Activated CD8-positive, alpha-beta memory T cell treated with anti-CD3 and anti-CD28 coated beads for 1 hour (primary cell): ENCODE measurements at places on chromosomes 5 and 9.
A peak's percentile ranks its signal among the peaks of the same experiment; 100 is the strongest.

- DNase-seq: no peak
Observed at GRCh38 chr9:133113163-133113948, 7.7 kb downstream of the RALGDS start.

DNA sequence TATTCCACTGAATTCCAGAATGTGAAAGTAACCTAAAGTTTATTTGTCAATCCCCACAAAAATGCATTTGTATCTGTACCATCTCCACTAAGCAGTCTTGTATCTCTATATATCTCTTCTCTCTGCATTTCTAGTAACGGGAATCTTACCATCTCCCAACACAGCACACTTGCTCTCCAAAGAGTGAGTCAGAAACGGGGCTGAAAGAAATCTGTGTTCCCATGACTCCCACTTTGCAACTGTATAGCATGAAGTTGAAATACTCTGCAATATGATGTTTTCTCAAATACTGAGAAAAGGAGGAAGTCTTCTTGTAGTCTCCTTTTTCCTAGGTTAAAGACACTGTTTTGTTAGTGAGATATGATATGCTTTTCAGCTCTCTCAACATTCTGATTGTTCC is 848.8 kb upstream of the ACO1 start:
- no peak for DNase-seq

DNA sequence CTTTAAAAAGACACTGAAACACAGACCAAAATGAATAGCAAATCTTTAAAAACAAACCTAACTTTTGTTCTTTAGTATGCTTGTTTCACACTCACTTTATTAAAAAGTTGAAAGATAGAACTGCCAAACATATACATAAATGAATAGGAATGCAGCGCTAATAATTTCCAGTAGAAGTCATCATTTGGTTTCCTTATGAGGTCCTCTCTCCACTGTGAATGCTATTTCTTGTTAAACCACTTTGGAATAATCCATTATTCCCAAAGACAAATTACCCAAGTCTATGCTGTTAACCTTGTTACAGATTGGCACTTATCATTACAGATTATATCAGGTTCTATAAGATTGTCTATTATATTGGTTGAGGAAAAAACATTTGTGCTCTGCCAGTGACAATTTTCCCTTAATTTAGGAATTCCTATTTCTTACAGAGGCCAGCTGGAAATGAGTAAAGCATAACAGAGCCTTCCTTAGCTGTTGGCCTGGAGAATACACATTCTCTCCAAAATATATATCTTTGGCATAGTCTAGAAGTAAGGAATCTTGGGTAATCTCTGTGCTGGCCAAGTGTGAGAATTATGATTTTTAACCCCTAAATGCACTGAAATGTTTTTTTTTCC is 29.3 kb upstream of the MINAR2 start:
- DNase-seq: no peak

DNA sequence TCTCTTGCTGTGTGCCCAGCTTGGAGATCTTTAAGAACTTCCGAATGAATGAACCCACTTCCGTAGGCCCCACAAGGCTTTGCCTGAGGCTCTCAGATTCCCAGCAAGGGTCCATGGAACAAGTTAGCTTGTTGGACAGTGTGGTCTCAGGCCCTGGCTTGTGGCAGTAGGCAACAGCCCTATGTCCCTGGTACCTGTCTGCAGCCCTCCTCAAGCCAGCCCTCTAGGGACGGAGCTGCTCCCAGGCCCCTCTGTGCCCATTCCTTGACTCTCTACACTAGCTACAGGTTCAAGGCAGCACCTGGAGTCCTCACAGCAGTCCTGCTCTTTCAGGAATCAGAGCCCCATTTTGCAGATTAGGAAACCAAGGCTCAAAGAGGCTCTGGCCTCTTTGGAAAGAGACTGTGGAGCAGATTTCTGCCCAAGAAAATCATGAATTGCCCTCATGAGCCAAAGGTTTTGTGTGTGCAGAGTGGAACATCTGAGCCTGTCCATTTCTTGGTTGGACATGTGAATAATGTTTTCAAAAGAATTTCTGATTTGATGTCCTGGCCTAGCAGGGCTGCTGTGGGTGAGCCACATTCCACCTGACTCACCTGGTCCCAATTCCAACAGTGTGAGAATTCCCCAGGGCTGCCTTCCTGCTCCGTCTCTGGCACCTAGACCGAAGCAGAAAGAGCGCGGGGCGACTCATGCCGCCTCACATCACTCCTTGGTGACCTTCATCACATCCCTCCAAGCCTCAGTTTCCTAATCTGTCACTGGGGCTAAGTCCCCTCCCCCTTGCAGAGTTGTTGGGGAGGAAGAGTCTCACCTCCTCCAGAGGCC is 131.7 kb downstream of the BARX1 start:
- no peak for DNase-seq

DNA sequence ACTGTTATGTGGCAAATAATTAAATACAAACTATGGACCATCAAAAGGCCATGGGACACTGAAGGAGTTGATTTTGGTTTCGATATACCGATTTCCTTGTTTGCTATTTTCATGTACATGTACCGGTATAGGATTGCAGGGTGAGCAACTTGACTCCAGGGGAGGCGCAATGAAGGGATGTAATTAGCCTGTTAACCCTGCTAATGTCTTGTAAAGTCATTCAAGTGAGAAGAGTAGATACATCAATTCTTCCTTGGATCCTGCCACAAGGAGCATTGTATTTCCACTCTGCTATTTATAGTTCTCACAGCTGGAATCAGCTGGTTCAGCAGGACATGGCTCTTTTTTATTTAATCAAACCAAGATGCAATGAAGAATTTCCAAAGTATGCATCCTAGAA is 102.0 kb downstream of the STK32A start:
- no peak for DNase-seq

DNA sequence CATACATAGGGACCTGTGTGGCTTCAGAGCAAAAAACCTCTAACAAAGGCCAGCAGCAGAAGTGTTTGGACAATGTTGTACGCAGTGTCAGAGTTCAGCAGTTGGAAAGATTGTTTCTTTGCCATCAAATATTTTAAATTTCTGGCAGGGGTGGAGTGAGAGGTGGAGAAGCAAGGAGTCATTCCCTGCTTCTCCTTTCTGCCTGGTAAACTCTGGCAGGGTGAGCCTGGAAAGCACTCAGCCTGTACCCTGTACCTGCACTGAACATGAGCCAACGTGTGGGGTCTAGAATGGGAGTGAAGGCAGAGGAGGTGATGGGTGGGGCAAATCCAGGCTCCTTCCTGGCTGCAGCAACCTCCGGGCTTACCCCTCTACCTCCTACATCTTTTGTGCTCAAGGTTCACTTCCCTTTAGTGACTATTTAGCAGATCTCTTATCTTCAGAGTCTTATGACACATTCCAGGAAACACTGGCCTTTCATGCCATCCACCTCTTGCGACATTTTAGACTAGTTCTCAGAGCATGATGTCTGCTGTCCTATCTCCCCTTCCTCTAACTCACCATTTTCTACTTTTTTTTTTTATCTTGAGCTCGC is 445.0 kb upstream of the PIK3R1 start:
- no peak for DNase-seq

DNA sequence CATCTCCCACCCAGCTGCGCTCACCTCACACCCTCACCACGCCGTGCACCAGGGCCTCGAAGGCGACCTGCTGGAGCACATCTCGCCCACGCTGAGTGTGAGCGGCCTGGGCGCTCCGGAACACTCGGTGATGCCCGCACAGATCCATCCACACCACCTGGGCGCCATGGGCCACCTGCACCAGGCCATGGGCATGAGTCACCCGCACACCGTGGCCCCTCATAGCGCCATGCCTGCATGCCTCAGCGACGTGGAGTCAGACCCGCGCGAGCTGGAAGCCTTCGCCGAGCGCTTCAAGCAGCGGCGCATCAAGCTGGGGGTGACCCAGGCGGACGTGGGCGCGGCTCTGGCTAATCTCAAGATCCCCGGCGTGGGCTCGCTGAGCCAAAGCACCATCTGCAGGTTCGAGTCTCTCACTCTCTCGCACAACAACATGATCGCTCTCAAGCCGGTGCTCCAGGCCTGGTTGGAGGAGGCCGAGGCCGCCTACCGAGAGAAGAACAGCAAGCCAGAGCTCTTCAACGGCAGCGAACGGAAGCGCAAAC is 1.1 kb downstream of the POU4F3 start:
- DNase-seq: no peak

DNA sequence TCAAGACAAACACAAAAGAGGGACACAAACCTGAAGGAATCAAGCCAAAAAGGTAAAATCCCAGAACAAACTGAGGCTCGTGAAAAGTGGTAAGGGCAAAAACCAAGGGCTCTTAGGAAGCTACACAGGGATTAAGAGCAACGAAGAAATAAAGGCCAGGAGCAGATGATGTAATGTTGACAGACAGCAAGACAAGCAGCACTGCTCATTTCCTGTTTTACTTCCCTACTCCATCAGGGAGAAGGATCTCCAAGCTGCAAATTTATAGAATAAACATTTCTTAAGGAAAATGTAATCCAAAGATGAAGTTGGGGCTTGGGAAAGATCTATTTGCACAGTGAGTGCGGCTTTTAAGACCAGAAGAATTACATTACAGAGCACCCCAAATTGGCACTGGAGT is 182.3 kb upstream of the MAP1B start:
- no peak for DNase-seq

DNA sequence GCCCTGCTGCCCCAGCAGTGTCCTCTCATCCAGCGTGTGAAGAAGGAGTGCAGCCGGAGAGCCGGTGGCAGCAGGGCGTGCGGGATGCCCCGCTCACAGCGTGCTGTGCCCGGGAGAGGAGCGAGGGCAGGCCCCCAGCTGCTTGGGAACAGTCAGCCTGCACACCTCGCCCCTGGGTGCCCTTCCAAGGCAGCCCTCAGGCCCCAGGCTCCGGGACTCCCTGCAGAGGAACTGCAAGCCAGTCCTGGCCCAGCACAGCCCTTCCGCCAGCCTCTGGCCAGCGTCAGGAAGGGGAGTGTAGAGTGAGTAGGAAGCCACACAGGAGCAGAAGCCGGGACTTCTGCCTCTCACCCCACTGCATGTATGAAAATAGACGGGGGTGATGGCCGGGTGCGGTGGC is 43.5 kb downstream of the ADAMTS2 start:
- DNase-seq: no peak

GRCh38 chr9:80501635-80502034 is 929.9 kb downstream of the TLE4 start:
- no peak for DNase-seq

DNA sequence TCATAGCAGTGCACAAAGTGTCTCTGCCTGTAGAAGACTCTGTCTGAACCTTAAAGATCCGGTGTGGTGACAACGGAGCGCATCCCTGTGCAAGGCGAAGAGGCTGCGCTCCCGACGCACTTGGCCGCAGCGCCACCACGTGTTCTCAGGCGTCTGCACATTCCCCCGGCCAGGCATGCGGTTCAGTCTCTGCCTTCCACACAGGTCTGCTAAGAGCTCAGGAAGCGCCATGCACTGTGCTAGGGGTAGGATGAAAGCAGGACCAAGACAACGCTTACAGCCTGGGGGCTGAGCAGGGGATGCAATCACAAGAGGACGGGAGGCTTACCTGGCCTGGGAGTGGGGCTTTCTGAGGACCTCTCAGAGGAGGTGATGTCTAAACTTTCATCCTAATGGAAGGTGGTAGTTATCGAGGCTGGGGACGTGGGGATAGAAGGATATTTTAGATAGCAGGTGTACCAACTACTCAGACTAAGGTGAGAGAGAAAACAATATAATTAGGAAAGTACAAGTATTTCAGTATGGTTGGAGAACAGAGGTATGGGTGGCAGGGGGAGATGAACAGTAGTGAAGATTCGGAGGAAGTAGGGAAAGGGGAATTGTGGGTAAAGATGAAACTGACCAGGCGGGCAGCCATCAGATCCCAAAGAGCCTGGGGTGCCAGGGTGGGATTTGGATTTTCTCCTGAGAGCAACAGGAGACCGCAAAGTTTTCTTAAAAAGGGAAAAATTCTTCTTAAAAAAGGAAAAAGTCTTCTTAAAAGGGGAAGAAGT is 13.3 kb downstream of the CAPSL start:
- peak; percentile 70 for DNase-seq

DNA sequence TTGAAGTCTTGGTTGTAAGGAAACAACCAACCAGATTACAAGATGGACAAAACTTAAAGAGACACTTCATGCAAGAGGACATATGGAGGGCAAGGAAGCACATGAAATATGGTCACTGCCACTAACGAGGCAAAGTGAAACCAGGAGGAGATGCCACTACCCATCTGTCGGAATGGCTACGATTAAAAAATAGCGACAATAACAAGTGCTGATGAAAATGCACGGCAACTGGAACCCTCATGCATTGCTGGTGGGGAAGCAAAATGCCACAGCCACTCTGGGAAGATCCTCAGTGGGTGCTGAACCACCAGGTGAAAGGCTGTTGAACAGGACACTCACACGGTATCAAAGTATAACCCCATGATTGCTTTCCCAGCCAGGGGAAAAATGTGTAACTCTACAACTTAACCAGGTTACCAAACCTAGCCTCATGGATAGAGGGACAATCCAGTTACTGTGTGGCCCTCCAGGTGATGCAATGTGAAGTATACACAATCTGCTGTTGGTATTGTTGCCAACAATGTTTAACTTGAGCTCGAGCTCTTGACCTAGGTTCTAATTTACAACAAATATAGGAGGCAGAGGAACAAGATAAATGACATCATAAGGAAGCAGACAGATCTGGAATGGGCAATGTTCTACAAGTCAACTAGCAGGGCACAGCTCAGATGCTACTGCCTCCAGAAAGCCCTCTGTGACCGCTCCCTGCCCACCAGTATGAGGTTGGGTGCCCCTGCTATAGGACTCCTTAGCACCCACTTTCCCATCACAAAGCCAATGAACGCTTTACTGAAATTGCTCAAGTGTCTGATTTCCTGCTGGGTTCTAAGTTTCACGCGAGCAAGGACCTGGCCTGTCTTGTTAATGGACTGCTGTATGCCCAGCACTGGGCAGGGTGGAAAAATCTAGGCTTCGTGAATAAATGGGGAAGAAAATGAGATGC is 25.8 kb downstream of the SH3PXD2B start:
- DNase-seq: no peak

DNA sequence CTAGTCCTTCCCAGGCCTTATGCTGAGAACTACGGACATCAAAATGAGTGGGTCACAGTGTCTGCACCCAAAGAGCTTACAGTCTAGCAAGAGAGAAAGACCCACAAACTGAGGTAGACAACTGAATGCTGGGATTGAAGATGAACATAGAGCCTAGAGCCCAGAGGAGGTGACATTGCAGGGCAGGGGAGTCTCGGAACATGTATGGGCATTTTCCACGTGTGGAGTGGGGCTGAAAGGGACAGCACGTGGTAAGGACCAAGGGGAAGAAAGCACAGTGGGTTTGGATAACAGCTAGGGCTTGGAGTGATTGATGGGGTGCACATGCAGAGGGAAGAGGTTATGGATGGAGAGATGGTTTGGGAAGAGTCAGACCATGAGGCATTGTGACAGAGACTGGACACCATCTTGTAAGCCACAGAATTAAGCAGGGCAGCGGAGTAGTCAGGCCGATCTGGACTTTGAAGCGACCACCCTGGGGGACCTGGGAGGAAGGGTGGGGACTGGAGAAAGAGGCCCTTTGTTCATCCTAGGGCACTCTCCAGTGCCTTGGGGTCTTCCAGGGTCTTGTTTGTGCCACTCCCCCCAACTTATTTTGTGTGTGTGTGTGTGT is 47.5 kb upstream of the SH3PXD2B start:
- DNase-seq: no peak

DNA sequence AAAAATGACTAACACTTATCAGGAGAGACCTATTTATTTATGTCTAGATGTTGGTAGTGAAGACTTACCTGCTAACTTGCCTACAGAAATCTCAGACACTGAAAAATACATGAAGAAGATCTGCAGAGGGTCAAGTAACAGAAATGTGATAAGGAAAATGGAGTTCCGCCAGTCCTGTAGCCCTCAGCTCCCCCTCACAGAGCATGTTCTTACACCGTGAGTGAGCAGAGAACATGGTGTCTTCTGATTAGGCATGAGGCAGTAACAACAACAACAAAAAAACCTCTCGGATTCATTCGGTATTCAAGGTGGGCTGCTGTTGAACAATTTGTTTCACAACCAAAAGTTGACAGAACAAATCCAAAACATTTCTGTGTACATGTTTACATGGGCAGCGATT is 162.0 kb upstream of the SNX2 start:
- no peak for DNase-seq
